ENCODE measurements at places on chromosomes 16 and 17.

GRCh38 chr16:16118337-16118736 lies 105.0 kb downstream of the ABCC6 start:
- no peak for DNase-seq

DNA sequence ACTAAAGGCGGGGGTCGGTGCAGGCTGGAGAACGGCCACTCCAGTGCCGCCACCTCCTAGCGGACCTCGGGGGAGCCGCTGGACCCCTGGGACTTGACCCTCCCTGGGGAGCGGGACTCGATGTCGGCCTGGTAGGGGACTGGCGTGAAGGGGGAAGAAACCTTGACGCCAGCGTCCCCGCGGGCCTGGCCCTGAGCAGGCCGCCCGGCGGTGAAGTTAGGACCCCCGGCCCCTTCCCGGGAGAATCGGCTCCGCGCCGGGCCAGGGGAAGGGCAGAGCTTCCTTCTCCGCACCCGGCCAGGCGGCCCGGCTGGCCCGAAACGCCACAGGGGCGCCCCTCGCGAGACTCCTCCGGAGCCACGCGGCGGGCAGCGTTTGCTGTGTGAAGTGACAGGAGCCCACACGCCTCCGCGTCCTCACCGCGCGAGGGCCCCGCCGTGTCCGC lies 389 bp downstream of the DUS1L start:
- no peak for DNase-seq

- no peak for DNase-seq
Measured at GRCh38 chr16:88936556-88937205, 40.3 kb downstream of the CBFA2T3 start.

DNA sequence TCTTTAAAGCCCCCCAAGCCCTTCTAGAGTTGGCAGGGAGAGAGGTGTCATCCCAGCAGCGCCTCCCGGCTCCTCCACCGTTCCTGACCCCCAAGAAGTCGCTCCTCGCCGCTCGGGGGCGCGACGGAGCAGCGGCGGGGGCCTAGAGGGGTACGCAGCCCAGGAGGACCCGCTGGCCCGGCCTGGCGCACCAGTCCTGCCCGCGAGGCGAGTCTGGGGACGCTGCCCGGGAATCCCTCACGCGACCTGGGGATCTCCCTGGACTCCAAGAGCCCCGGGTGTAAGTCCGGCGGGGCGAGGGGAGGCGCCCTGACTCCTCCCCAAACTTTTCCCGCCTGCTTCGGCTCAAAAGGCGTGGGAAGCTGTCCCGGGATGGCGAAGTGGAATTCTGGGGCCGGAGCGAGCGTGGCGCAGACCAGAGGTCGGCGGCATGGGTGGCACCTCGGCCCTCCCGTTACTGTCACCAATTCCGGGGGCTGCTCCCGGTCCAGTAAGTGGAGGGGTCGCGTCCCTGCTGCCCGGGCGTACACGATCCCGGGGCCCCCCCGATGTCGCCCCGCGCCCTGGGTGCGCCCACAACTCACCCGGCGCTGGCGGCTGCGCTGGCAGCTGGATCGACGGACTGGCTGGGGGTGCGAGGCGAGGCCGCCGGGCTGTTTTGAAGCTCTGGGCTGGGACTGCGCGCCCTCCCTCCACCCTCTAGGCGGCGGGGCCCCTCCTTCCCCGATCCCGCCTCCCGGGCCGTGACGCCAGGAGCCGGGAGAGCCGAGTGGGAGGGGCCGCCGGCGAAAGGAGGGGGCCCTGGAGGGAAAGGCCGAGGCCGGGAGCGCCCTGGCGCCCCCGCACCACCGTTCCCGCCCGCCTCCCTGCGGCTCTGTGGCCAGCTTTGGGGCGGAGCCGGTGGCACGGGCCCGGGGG lies at the start of gene EMP2:
Gene EMP2 (minus strand): TSS at position 634 of the 918 bp plus-strand sequence. CDS start 32,981 bp downstream, outside the sequence.
- DNase-seq: peak; percentile 75

DNA sequence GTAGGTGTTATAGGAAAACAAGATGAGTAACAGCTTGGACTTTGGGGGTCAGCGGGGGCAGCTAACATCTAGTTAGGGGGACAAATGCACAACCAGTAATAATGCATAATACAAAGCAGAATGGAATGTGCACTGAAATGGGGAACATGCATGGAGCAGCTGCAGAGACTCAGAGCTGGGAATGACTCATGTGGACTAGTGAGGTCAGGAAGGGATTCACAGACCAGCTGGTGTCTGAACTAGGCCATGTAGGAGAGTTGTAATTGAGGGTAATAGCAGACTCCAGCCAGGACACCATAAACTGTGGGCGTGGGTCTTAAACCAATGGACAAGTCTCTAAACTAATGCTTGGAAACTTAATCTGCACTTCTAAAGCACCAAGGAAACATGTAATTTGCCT lies 176.8 kb upstream of the ASIC2 start:
- no peak for DNase-seq

DNA sequence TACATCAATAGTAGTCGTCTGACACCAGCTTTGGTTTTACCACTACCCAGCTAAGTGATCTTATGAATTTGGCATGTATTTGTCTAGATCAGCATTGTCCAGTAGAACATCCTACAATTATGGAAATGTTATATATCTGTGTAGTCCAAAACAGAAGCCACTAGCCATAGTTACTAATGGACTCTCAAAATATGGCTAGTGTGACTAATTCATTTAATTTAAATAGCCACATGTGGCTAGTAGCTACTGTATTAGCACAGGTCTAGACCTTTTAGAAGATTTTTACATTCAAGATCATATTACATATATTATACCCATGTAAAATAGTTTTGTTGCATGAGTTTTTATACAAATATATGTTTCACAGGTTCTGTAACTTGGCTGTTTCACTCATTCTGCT lies 27.0 kb upstream of the NFAT5 start:
- no peak for DNase-seq

DNA sequence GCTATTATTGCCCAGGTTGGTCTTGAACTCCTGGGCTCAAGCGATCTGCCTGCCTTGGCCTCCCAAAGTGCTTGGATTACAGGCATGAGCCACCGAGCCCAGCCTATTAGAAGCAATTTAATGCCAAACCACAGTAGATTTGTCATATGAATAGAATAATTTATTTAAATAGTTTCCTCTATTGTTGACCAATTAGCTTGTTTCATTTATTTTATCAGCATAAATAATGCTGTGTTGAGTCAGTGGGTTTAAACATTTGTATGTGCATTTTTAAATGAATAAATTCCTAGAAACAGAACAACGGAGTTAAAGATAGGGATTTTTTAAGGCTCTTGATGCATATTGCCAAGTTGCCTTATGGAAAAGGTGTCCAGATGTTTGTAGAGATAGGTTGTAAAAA lies 26.7 kb downstream of the FTO start:
- DNase-seq: no peak
